Hair follicular keratinocyte (primary cell): ENCODE measurements at places on chromosomes 2 and 18. TPM values are rescaled to one million over a fixed set of nuclear protein-coding genes. Genes with fewer than 3 reads are reported as not detected.

The TRIM43 gene
- total RNA-seq = not detected in 2 replicates

The NBEAL1 gene
- total RNA-seq = 9.9 and 13.3 TPM in 2 replicates

The EEF1B2 gene
- 760 and 770 TPM in 2 replicates for total RNA-seq

The ARHGEF33 gene
- 0.08 TPM in 1 of 2 replicates, not detected in the other for total RNA-seq

The CD8B2 gene
- total RNA-seq = not detected in 2 replicates

The CDK5R2 gene
- total RNA-seq = 0.55 TPM in 1 of 2 replicates, not detected in the other

The COLEC12 gene
- total RNA-seq = 0.38 TPM in 1 of 2 replicates, not detected in the other

The IL36RN gene
- 0.15 and 1.0 TPM in 2 replicates for total RNA-seq

The TCF4 gene
- 4.0 and 8.3 TPM in 2 replicates for total RNA-seq

The SERPINB11 gene
- total RNA-seq = not detected in 2 replicates

The TUBA3E gene
- total RNA-seq = not detected in 2 replicates

The DPYSL5 gene
- total RNA-seq = not detected in 2 replicates

The PAX8 gene
- total RNA-seq = 3.5 and 3.7 TPM in 2 replicates
